ENCODE measurements at places on chromosomes 3 and 15.
A peak's percentile ranks its signal among the peaks of the same experiment; 100 is the strongest.

DNA sequence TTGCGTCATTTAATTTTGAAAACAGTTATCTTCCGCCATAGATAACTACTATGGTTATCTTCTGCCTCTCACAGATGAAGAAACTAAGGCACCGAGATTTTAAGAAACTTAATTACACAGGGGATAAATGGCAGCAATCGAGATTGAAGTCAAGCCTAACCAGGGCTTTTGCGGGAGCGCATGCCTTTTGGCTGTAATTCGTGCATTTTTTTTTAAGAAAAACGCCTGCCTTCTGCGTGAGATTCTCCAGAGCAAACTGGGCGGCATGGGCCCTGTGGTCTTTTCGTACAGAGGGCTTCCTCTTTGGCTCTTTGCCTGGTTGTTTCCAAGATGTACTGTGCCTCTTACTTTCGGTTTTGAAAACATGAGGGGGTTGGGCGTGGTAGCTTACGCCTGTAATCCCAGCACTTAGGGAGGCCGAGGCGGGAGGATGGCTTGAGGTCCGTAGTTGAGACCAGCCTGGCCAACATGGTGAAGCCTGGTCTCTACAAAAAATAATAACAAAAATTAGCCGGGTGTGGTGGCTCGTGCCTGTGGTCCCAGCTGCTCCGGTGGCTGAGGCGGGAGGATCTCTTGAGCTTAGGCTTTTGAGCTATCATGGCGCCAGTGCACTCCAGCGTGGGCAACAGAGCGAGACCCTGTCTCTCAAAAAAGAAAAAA lies 1.2 kb downstream of the B2M start:
- DNase-seq, result peak; percentile 58

DNA sequence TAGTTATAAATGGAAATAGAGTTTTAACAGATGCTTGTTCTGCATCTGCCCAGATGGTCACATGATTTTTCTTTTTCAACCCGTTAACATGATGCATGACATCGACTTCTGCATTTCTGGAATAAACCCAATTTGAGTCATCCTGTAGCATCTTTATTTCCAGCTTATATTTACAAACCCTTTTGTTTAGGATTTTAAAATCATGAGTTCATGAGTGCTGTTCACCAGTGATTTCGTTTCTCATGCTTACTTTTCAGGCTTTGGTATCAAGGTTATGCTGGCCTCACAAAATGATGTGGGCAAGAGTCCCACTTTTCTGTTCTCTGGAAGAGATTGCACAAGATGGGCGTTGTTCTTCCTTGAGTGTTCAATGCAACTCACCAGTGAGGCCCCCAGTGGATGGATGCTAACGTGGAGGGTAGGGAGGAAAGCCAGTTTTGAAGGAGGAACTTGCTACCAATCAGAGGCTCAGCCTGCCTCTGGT lies 5.2 kb downstream of the HRH1 start:
- no peak for DNase-seq

- no peak for DNase-seq
Measured at GRCh38 chr3:69339760-69340159, 46.1 kb downstream of the FRMD4B start.

DNA sequence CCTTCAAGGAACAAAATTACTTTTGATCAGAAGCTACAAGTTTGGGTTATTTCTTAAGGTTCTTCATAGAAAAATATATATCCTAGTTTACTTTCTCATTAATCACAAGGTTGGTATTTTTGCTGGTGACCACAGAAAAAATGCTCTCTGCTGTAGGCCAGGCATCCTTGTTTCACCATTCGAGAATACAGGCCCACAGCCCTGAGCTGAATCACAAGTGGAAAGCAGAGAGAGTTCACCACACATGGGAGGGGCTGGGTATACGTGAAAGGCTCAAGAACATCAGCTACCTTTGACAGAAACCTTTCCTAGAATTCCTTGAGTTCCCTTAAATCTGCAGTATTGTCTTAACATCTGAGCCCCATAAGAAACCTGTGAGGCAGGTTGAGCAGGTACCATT lies 23.2 kb downstream of the CPEB1 start:
- DNase-seq, result no peak

DNA sequence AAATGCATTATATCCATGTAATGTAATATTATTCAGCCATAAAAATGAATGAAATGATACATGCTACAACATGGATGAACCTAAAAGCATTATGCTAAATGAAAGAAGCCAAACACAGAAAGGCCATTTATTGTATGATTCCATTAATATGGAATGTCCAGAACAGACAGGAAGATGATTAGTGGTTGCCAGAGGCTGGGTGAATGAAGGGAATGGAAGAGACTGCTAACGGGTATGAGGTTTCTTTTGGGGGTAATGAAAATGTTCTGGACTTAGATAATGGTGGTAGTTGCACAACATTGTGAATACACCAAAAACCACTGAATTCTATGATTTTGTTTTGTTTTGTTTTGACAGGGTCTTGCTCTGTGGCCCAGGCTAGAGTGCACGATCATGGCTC lies 61.6 kb upstream of the MAP4 start:
- DNase-seq, result no peak

GRCh38 chr15:76803049-76803571 lies 102.0 kb downstream of the SCAPER start:
- DNase-seq, result no peak

- DNase-seq, result no peak
Measured at GRCh38 chr15:32981536-32981935, 213.0 kb downstream of the FMN1 start.

DNA sequence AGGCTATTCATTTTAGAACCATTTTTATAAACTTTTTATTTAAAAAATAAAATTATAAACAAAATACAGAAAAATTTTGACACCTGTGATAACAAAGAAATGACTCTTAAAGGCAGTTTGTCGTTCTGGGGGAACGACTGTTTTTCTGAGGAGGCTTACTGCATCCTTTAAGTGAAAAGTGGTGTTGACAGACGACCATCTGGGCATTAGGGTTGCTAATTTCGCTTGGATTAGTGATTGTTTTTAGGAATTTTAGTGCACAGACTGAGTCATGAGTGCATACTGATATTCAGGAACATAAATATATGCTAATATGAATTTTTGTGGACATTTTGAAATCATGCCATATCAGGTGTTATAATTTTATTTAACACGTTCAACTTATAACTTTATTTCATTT lies 28.5 kb downstream of the OSTN start:
- no peak for DNase-seq

- no peak for DNase-seq
Measured at GRCh38 chr3:142057331-142057725, 92.0 kb downstream of the TFDP2 start.

- DNase-seq, result no peak
Measured at GRCh38 chr3:186386883-186387560, 25.0 kb upstream of the DGKG start.

DNA sequence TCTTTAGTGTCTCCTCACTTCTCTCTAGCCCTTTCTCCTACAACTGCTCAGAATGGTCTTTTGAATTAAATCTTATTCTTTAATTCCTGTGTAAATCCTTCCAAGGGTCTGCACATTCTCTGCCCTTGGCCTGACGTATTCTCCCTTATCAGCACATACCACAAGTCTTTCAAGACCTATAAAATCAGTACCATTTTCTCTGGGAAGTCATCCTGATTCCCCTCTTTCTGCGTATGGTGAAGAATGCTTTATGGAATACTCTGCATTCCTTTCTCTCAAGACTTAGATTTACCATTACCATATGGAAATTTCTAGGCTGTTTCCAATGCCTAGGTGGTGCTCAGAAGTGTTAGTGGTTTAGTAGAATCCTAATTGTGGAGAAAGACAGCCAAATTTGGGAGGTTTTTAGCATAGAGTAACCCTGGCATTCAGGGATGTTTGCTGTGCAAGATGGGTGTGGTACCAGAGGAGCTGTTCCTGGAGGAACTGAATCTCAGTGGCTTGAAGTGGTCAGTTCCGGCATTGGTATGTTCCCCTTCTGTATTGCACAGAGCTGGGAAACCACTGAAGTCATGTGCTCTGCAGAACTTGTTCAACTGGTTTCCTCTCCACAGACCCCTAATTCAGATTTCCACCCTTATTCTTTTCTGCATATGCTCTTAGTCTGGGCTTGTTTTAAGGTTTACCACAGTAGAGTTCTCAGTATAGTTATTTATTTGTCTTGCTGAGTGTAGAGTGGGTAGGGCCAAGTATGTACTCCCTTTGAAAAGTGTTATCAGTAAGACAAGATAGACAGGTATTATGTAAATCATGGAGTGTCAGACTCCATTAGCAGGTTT lies 24.5 kb downstream of the IQGAP1 start:
- DNase-seq, result no peak

- no peak for DNase-seq
Measured at GRCh38 chr3:114444216-114444615, 150.4 kb downstream of the TIGIT start.

DNA sequence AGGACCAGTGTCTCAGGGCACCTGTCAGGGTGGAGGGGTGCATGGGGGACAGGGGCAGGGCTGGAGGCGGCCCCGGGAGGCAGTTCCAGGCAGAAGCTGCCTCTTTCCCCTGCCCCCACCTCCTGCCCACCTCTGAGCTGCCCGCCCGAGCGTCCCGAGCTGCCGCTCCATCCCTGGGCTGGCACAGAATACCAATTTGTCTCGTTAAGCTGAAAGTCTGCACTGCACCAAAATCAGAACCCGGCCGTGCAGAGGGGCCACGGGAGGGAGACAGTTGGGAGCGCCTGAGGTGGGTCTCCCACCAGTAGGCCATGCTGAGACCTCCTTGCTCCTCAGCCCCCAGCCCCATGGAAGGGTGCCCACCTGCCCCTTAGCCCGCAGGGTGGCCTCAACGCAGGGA lies 1.3 kb upstream of the ATP2B2 start:
- no peak for DNase-seq

DNA sequence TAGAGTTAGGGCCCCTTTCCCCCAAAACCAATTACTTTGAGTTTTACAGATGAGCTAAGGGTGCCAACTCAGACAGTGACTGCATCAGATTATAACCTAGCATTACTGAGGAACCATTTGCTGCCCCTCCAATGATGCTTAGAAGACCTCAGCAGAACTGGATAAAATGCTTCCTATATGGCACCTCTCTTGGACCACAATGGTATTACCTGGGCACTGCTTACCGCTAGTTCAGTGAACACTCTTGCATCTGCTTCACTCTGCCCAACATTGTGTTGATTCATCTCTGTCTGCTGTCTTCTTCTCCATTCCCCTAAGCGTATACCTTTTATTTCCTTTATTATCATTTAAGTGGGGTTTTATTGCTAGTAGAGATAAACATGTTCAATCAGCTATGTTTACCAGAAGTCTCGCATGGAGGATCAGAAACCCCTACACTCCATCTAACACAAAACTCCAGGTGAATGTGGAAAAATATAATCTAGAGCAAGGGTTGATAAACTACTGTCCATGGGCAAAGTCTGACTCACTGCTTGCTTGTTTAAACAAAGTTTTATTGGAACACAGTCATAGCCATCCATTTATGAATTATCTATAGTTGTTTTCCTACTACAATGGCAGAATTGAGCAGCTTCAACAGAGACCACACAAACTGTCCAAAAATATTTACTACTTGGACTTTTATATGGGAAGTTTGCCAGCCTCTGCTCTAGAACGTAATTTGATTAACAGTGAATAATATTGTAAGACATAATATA lies 100.2 kb upstream of the PTX3 start:
- DNase-seq, result no peak

DNA sequence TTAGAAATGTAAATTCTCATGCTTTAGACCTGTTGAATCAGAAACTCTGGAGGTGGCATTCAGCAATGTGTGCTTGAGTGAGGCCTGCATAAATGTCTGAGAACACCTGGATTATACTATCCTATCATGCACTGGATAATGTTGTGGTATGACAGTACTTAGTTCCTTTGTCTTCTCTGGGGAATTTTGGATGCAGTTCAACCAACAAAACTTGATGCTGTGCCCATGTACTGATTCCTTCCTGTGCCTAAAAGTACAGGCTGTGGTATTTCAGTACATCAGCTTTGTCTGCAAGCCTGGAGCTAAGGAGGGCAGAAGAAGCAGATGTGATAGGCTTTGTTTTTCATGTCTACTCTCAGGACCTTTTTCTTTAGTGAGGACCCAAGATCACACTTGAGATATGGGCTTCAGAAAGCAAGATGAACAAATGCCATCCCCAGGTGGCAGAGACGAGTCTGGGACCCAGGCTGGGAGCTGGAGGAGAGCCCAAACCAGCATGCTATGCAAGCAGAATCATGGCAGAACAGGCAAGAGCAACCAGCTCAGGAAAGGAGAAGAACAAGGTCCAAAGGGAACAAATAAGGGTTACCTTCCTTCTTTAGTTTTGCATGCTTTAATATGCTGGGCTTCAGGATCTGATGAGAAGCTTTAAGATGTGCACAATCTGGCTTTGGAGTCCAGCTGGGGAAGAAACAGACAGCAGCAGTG lies 124.7 kb downstream of the MYRIP start:
- DNase-seq, result no peak

DNA sequence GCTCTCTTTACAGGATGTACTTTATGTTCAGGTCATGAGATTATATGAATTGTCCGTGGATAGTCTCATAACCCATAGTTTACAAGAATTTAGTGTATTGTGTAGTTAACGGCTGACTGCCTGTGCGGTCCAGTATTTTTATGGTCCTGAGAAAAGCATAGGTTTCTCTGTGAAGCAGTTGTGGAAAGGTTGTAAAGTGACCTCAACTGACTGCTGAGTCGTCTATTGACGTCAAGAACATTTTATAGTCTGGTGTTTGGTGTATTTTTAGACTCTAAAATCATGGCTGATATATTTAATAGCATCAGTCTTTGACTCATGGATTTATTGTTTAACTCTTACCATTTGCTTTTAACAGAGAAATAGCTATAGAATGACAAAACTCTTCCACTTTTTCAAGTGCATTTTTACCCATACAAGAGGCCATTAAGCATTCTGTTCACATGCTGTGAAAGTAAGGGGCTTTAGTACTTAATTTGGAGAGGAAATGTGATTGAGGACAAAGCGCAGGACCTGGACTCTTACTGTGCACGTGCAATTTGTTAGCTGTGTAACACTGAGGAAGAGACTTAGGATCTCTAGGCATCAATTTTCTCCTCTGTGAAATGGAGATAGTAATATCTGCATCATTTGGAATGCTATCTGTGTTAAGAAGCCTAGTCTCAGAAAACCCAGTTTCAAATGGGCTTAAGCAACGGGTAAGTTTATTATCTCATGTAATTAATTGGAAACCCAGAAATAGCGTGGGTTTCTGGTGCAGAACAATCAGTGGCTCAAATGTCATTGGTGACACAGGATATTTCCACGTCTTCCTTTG lies 240.8 kb downstream of the NFKBIZ start:
- no peak for DNase-seq

- DNase-seq, result no peak
Measured at GRCh38 chr3:122923611-122924010, 104.0 kb downstream of the SEMA5B start.

DNA sequence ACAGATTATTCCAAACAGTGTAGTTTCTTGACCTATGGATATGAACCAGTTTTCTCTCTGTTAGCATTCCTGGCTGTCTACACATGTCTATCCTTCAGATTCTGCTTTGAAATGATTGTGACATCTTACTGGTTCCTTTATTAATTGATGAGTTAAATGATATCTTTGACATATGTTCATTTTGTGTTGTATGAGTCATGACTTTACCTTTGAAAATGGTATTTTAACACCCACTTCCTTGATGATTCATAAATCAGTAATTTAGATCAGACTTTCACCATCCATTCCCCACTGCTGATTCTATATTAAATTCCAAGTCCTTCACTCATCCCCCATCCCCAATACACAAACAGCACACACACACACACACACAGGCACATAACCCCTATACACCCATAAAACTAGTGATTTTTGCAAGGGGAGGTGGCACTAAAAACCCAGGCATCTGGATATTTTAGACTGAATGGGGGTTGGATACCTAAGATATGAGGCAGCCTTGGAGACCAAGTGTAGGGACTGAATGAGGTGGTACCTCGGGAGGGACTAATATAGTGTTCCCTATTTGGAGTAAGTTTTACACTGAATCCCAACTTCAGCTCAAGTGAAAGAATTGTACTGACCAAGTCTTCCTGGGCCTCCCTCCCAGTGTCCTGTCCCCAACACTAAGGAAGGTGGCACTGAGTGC lies 9.7 kb downstream of the CCK start:
- no peak for DNase-seq
